Naive thymus-derived CD4-positive, alpha-beta T cell (primary cell): ENCODE measurements at places on chromosomes 13 and 19. TPM values are rescaled to one million over a fixed set of nuclear protein-coding genes. Genes with fewer than 3 reads are reported as not detected.

TUBB4A gene
- total RNA-seq = 2.0 and 2.6 TPM in 2 replicates

PPP1R13L gene
- total RNA-seq = 11.1 TPM

KANK3 gene
- 4.4 TPM for total RNA-seq

TSSK6 gene
- 4.4 and 4.5 TPM in 2 replicates for total RNA-seq

GJB6 gene
- total RNA-seq = 2.4 TPM

GRCh38 chr13:110981379-110981778 is 66.5 kb upstream of the ANKRD10 start:
- DNase-seq = no peak

- DNase-seq = no peak
Measured at GRCh38 chr19:1866693-1867348, 3.4 kb upstream of the KLF16 start.

DNA sequence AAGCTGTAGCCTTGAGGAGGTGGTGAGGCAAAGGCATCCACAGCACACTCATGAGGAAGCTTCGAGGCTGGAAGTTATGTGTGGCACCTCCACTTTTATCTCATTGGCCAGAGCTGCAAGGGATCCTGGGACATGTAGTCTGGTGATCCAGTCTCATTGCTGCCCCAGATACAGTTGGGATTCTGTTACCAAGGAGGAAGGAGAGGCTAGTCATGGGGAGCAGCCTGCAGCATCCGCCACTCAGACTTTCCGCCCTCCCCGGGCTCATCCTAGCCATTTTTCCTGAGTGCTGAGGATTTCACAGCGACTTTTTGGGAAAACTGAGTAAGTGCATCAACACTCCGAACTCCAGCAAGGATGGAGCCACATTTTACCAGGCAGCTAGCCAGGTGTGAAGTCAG is 74.4 kb downstream of the DPF1 start:
- DNase-seq = no peak
